ENCODE measurements at places on chromosomes 6 and 20.
A peak's percentile ranks its signal among the peaks of the same experiment; 100 is the strongest.

DNA sequence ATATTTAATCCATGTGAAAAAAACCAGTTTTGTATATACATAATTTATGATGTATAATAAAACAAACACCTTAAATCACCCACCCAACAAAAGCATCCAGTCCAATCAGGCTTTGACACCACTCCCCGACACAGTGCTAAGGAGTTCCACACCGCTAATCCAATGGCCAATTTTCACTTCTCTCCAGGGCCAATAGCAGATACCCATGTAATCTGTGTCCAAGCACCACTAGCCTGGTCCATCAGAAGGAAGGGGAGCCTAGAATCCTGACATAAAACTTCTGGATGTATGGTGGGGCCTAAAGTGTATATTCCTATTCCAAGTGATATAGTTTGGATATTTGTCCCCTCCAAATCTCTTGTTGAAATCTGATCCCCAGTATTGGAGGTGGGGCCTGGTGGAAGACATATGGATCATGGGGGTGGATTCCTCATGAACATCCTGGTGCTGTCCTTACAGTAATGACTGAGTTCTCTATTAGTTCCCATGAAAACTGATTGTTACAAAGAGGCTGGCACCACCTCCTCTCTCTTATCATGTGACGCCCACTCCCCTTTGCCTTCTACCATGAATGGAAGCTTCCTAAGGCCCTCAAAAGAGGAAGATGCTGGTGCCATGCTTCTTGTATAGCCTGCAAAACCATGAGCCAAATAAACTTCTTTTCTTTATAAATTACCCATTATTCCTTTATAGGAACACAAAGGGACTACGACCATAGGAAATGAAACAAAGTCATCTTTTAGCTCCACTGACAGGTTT is 20.8 kb downstream of the RALGAPA2 start:
- DNase-seq, result no peak

DNA sequence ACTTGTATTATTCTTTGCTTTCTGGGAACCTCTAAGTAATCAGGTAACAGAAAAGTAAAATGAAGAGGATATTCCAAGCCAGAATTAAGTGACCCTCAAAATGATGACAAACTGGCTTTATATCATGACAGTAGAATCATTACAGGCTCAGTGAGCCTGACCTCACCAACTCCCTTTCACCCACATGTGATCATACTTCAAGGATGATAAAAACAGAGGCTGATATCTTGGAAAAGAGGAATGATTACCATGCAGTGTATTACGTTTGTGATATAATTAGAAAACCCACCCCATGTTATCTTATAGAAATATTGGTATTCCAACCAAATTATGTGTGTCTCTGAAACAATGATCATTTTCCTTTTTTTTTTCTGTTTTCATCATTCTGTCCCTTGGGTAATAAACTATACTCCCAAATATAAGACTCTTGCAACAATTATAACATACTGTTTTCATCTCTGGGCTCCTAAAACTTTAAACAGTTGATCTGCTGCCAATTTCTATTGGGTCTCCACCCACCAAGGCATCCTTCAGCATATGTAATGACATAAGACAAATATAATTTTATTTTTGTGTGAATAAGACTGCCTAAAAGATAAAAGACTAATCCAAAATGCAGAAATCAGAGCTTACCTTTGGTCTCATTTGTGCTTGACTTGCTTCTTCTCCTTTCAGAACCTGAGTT is 115.7 kb downstream of the DST start:
- DNase-seq, result no peak

- peak; percentile 59 for DNase-seq
These were observed 9.3 kb upstream of the GFOD1 start for GRCh38 chr6:13496513-13497190.

DNA sequence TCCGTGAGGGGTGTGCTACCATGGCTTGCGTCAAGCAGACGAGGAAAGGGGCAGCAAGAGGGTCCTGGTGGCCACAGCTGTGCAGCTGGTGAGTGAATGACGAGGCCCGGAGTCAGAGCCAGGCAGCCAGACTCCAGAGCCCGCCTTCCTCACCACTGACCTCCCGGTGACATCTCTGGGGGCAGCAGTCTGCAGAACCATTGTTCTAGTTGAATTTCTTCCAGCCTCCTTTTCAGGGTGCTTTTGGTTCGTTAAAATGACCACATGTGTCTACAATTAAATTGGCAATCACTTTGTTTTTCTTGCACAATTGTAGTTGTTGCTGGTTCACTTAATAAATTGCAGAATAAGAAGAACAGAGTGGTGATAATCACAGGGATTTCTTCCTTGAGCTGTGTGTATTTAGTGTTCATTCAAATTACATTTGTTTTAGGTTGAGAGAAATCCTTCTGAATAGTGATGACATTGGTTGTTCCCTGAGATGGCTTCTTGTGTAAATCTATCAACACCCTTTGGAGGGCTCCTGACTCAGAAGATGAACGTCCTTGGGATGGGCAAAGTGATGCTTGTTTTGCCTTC is 96.4 kb downstream of the TULP4 start:
- DNase-seq, result peak; percentile 92

- DNase-seq, result peak; percentile 44
These were observed 138.0 kb downstream of the NFATC2 start for GRCh38 chr20:51404297-51405060.

- no peak for DNase-seq
These were observed 6.1 kb upstream of the LEMD2 start for GRCh38 chr6:33794910-33795623.

DNA sequence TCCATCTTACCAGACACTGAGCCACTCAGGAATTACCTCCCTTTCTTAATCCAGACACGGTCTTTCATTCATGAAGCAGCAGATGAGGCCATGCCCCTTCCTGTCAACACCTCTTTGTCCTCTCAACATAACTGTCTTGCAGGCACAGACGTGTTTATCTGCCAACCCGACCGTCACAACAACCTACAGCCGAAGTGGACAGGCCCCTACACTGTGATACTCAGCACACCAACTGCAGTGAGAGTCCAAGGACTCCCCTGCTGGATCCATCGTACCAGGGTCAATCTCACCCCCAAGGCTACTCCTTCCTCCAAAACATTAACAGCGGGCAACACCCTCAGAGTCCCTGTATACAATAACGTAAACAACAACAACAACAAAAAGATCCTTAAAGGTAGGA is 30.6 kb upstream of the ULBP3 start:
- DNase-seq, result no peak

DNA sequence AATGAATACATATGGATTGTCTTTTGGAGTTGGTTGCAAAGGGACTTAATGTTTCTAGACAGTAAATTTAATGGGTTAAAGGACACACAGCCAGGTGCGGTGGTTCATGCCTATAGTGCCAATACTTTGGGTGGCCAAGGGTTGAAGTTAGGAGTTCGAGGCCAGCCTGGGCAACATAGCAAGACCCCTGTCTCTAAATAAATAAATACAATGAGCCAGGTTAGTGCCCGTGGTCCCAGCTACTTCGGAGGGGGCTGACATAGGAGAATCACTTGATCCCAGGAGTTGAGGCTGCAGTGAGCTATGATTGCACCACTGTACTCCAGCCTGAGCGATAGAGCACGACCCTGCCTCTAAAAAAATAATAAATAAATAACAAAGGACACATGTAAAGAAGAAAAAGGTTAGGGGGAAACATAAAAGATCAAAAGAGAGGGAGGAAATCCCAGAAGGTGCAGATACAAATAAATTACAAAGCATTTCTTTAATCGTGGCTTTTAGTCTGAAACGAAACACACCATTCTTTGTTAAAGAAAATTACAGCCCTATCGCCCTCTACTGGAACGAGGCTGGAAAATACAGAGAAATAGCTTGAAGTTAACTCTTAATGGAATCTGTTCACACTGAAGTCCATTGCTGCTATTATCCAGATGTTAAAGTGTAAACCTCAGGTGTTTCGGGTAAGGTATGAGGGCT is 42.6 kb upstream of the SCML4 start:
- peak; percentile 56 for DNase-seq

- no peak for DNase-seq
These were observed 400.0 kb upstream of the HTR1E start for GRCh38 chr6:86537292-86537861.

DNA sequence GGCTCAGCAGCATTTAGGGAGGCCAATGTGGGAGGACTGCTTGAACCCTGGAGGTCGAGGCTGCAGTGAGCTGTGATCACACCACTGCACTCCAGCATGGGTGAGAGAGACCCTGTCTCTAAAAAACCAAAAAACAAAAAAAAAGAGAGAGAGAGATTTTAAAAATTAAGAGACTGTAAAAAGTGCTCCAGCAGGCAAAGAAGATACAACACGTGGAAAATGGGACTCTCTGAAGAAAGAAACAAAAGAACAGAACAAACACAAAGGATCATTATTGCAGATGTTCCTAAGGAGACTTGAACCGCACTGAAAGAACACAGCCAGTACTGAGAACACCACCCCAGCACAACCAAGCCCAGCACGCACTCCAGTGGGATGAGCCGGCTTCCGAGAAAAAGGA is 74.2 kb downstream of the TAF4 start:
- DNase-seq, result peak; percentile 21

- DNase-seq, result no peak
These were observed 735.7 kb upstream of the HS3ST5 start for GRCh38 chr6:115078555-115078954.

DNA sequence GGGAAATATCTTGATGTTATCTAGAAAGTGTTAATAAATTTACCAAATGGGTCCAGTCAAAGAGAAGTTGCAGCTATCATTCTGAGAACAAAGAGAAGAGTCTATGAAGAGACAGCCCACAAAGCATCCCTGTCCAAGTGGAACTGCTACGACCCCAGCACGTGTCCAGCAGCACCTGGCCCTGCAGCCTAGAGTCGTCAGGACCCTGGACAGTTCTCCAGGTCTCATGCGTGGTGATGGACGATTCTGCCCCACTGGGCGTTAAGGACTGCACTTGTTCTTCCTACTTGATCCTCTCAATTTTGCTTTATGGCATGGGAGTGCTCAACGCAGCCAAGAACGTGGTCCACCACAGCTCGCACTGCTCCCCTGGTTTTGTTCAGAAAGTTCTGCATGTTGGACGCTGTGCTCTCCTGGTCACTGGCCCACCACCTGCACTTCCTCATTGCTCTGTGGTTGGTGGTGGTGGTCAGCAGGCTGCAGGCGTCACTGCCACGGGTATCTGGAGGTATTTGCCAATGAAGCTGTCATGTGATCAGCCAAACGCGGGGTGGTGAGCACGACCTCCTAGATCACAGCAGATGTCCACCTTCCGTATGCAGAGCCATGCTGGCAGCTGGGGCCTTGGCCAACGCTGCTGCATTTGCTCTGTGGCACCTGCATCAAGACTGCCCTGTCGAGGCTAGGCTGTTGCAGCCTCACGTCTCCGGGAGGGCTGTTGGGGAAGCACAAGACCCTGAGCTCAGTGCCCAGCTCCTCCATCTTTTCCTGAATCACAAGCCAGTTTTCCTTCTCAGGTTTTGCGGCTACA is 356.4 kb downstream of the CDH4 start:
- peak; percentile 10 for DNase-seq

DNA sequence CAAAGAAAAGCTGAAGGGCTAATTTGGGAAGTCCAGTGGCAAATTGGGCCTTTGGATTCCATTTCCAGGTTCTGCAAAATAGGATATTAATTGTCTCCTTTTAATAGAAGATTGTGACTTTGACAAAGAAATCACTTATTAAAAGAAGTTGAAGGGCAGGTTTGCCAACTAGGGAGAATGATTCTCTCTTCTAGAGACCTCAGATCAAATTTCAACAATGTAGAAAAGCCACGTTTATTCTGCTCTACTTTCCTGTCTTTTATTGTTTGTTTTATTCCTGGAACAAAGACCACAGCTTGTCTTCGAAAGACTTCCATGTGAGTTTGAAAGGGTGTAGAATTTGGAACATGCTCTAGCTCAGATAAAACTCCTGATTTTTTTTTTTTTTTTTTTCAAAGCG is 65.5 kb upstream of the PRL start:
- no peak for DNase-seq

- no peak for DNase-seq
These were observed 71.2 kb upstream of the THBS2 start for GRCh38 chr6:169324656-169325459.
